A549 treated with DMSO at 1 μM for 4 hours (cell line): ENCODE measurements at places on chromosomes 2 and 18. TPM values are rescaled to one million over a fixed set of nuclear protein-coding genes. Genes with fewer than 3 reads are reported as not detected.

SNRPD1 gene
- 168 to 178 TPM (median 173 TPM) in 5 replicates for total RNA-seq

ABCG8 gene
- total RNA-seq = not detected in 5 replicates

UNC80 gene
- total RNA-seq = not detected in 5 replicates

KDSR gene
- 42.6 to 50.1 TPM (median 45.1 TPM) in 5 replicates for total RNA-seq

BIN1 gene
- total RNA-seq = 26.7 to 36.4 TPM (median 34.2 TPM) in 5 replicates

ADCYAP1 gene
- not detected in 5 replicates for total RNA-seq

GLS gene
- 165 to 246 TPM (median 230 TPM) in 5 replicates for total RNA-seq

GPR35 gene
- 0.58 to 1.2 TPM (median 0.75 TPM) in 5 replicates for total RNA-seq

IL36RN gene
- 0.06 to 0.14 TPM (median 0.07 TPM) in 5 replicates for total RNA-seq

SMYD1 gene
- total RNA-seq = not detected in 5 replicates

NEU2 gene
- total RNA-seq = not detected in 5 replicates

ACAA2 gene
- 52.9 to 66.7 TPM (median 63.0 TPM) in 5 replicates for total RNA-seq

DNAH6 gene
- 0.01 to 0.06 TPM (median 0.02 TPM) in 5 replicates for total RNA-seq

LIMS3 gene
- total RNA-seq = not detected in 5 replicates

SLC19A3 gene
- 2.5 to 3.8 TPM (median 3.2 TPM) in 5 replicates for total RNA-seq

RBM43 gene
- 2.4 to 5.6 TPM (median 3.9 TPM) in 5 replicates for total RNA-seq

UGT1A3 gene
- 0.06 to 0.16 TPM (median 0.13 TPM) in 4 of 5 replicates, not detected in the other for total RNA-seq

OSBPL6 gene
- total RNA-seq = 7.3 to 9.1 TPM (median 8.4 TPM) in 5 replicates

CYP27A1 gene
- total RNA-seq = 0.03 to 0.34 TPM (median 0.19 TPM) in 4 of 5 replicates, not detected in the other

CFAP53 gene
- 0.27 to 0.50 TPM (median 0.33 TPM) in 5 replicates for total RNA-seq

CD8B2 gene
- not detected in 5 replicates for total RNA-seq

SUMO1 gene
- 136 to 182 TPM (median 149 TPM) in 5 replicates for total RNA-seq

AQP12B gene
- total RNA-seq = not detected in 5 replicates

ASB18 gene
- total RNA-seq = not detected in 5 replicates

HK2 gene
- 1.2 to 2.3 TPM (median 1.3 TPM) in 5 replicates for total RNA-seq

IGFBP2 gene
- 66.1 to 77.6 TPM (median 74.9 TPM) in 5 replicates for total RNA-seq

AFF3 gene
- 0.02 to 0.10 TPM (median 0.08 TPM) in 5 replicates for total RNA-seq

TDRD15 gene
- not detected in 5 replicates for total RNA-seq
